ENCODE measurements at places on chromosomes 11 and 22.

DNA sequence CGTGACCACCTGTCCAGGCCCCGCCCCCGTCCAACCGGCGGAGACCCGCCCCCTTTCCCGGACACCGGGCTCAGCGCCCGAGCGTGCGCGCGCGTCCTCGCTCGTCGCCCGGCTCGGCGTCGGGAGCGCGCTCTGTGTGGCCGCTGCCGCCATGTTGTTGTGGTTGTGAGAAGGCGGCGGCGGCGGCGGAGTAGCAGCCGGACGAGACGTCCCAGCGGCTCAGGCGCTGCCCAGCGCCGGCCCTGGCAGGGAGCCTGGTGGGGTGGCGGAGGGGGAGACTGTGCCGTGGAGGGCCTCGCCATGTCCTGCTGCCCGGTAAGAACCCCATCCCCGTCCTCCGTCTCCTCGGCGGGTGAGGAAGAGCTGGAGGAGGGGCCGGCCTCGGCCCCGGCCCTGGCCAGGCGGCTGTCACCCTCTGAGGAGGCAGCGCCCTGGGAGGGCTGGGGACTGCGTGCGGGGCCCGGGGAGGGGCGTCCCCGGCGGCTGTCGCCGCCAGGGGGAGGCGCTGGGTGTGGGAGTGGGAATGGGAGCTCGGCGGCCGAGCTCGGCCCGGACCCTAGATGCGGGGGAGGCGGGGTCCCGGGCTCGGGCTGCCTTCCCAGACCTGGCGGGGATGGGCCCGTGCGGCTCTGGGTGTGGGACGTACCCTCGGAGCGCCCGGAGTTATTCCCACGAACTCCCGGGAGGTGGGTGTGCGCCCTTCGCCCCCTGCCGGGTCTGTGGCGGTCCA lies at the start of gene MTMR3:
Gene MTMR3, plus strand, starts transcription at position 130 of the 730 bp plus-strand sequence. CDS start 87,886 bp downstream, outside the sequence.
- peak; percentile 94 for DNase-seq

DNA sequence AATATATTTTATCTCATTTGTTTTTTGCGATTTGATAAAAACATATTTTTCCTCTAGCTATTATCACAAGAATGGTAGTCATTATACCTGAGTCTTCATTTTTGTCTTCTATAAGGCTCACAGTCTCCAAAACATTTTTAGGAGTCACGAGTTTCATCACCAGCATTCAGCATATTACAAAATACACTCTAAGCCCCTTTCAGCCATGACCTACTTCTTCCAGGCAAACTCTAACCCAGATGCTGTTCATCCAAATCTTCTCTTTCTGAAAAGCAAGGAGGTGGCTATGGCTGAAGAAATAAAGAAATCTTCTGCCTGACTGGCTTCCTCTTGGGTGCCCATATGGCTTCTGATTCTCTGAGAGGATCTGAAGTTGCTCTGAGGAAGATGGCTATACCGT lies 35.7 kb upstream of the USP47 start:
- no peak for DNase-seq

DNA sequence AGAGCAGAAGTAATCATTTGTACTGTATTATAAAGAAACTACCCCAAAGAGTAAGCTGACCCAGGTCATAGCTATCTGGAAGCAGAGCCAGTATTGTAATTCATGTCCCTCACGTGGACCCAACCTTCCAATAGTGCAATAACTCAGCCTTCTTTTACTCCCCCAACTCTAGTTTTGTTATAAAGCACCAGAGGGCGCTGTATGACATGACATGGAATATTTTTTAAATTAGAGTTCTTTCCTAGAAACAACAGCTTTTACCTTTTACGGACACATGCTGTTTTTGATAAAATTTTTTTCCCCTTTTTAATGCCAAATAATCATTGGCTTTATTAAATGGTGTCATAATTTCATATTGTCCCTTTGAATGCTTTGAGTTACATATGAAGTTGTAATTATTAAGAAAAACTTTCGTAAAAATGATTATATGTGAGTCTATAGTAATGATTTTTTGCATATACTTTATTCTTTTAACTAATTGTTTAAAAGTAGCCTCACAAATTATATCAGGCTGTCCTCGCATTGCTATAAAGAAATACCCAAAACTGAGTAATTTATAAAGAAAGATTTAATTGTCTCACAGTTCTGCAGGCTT lies 76.9 kb downstream of the DKK3 start:
- DNase-seq, result no peak

- no peak for DNase-seq
Observed at GRCh38 chr11:75345455-75346160, 5.9 kb downstream of the ARRB1 start.

- DNase-seq, result no peak
Observed at GRCh38 chr22:25758316-25758715, 16.3 kb downstream of the MYO18B start.

- DNase-seq, result no peak
Observed at GRCh38 chr22:36185828-36186624, 15.6 kb downstream of the APOL4 start.

GRCh38 chr22:23166841-23167616 lies 13.3 kb upstream of the BCR start:
- no peak for DNase-seq

All from activated T-helper 1 cell treated with anti-CD3 and anti-CD28 coated beads, Interleukin-12 subunit alpha, Interleukin-12 subunit beta, Interleukin-2, Interleukin-4 antibody, amounts not matched to agents 30 ng/mL and 10 ng/mL and 1 ng/mL, durations not matched to agents 14 hours and 24 hours and 36 hours (primary cell).